ENCODE measurements at places on chromosomes 13 and 19.

DNA sequence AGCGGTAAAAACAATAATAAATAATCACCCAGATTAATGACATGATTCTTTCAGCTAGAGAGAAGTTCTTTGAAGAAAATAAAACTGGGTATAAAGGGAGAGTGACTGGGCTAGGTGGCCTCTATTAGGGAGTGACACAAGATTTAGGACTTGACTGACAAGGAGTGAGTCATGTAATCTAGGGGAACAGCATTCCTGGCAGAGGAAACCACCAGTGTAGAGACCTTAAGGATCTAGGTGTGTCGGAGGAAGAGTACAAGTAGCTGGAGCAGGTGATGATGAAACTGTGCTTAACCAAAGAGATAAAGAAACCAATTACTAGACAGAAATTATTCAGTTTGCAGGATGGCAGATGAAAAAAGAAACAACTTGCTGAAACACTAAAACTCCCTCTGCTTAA lies 248.0 kb downstream of the RFC3 start:
- no peak for DNase-seq

- no peak for DNase-seq
These were observed 30.2 kb downstream of the MEIS3 start for GRCh38 chr19:47389150-47389556.

DNA sequence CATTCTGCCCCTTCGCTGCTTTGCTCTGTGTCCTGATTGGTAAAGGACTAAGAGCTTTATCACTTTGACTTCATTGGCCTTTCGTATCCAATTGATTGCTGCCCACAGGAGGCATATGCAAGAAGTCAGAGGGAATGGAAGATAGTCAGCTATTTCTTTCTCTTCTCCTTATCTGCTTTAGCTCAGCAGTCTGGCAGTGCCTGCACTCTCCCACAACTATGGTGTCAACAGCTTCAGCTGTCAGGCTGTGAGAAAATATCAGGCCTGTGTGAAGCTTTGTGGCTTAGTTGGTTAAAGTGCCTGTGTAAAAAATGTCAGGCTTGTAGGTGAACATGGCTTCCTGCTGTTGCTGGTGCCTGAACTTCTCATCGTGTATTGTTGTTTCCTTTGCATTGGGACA lies 243.0 kb downstream of the PCDH17 start:
- no peak for DNase-seq

- no peak for DNase-seq
These were observed 284.3 kb downstream of the MTUS2 start for GRCh38 chr13:29104461-29104860.

DNA sequence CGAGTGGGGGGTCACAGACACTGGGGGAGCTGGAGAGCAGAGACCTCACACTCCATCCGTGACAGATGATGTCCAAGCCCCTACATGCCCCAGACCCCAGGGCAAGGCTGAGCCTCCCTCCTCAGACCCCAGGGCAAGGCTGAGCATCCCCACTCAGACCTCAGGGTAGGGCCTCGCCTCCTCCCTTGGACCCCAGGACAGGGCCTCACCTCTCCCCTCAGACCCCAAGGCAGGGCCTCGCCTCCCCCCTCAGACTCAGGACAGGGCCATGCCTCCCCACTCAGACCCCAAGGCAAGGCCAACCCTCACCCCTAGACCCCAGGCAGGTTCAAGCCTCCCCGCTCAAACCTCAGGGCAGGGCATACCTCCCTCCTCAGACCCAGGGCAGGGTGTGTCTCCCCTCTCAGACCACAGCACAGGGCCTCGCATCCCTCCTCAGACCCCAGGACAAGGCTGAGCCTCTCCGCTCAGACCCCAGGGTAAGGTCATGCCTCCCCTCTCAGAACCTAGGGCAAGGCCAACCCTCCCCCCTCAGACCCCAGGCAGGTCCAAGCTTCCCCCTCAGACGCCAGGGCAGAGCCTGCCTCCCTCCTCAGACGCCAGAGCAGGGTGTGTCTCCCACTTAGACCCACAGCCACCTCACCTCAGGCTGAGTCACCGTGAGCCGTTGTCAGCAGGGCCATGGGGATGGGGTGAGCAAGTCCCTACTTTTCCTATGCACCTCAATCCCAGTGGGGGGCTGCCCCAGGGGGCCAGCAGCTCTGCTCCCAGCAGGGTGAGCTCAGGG lies 1.7 kb upstream of the S1PR4 start:
- DNase-seq: no peak

DNA sequence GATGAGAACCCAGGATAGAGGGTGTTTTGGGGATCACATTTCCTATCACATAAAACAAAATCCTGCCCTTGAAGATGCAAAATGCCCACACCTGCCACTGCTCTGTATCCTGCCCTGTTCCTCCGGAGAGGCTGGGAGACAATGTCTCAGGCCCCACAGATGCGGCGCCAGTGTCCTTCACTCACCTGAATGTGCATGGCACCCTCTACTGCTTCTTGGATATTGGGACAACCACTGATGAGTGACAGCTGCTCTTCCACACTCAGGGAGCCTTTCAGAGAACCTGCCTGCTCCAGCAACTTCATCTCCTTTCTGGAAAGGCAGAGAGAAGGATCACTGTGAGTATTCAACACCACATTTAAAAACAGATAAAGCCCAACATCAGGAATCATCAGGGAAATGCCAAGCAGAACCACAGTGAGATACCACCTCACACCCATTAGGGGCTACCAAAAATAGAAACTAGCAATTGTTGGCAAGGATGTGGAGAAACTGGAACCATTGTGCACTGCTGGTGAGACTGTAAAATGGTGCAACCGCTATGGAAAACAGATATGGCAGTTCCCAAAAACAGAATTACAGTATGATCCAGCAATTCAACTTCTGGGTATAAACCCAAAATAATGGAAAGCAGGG lies 36.4 kb downstream of the CRYL1 start:
- DNase-seq: no peak

DNA sequence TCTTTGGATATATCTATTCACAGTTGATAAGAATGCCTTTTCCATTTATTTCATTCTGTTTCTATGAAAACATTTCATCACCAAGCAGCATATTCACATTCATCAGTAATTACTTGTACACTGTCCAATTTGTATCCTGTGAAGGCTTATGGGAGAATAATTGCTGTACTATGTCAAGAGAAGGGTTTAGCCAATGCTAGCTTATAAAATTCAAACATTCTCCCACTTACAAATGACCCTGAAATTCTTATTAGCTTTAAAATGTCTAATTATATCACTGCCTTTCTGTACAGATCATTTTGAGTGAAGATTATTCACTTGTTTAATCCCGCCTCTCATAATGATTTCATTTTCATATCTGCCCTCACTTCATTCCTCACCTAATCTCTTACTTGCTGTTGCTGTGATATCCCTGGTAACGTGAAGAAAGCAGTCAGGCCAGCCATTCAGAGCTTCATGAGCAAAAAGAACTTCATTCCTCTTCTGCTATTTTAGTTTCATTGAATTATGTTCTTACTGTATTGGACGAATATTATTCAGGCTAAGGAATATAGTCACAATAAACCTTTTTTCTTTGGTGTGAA lies 778.7 kb downstream of the OLFM4 start:
- DNase-seq: no peak

DNA sequence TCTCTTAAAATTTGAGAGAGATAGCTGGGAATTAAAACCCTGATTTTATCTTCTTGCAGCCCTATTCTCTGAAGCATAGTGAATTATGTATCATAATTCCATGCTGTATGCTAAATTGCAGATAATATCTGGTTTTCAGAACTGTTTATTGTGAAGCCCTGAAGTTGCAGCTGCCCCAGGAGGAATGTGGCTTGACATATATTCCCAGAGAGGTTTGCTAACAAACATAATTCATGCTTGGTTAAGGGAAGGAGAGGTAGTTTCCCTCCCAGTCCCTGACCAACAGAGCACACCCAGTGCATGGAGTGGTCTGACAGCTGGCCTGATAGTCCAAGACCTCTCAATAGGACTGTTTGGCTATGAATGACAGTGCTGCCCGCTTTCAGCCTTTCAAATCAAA lies 500.6 kb upstream of the MIR17HG start:
- DNase-seq: no peak

DNA sequence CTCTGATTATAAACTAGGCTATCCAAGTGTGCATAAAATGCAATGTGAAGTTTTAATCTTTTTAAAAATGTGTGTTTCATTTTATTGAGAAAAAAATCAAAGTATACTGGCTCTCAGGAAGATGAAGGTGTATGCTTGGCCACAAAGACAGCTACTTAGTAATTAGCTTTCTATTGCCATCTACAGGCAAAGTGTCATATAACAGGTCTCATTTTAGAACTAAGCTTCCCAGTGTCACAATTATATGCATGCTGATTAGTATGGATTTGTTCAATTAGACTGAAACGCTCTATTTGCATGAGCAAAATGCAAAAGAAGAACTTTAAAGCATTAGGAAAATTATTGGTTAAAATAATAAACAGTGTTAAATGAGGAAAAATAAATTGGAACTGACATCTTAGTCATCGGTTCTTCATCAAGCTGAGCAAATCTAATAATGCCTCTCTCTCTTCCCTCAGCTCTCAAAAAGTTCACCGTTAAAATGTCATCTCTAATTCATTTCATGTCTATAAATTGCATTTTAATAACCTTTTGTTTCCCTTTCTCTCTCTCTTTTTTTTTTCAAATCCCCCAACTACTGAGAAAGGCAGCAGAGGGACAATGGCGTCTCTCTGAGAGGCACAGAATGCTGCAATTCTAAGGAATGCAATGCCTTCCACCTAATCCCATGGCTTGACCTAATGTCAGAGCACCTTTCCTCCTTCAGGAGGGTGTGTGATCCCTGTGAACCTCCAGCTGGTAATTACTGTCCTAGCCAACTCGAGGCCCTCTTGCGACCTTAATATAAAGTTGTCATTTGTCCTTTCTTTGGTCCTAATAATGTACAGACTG lies 313.1 kb upstream of the MAB21L1 start:
- DNase-seq: no peak

DNA sequence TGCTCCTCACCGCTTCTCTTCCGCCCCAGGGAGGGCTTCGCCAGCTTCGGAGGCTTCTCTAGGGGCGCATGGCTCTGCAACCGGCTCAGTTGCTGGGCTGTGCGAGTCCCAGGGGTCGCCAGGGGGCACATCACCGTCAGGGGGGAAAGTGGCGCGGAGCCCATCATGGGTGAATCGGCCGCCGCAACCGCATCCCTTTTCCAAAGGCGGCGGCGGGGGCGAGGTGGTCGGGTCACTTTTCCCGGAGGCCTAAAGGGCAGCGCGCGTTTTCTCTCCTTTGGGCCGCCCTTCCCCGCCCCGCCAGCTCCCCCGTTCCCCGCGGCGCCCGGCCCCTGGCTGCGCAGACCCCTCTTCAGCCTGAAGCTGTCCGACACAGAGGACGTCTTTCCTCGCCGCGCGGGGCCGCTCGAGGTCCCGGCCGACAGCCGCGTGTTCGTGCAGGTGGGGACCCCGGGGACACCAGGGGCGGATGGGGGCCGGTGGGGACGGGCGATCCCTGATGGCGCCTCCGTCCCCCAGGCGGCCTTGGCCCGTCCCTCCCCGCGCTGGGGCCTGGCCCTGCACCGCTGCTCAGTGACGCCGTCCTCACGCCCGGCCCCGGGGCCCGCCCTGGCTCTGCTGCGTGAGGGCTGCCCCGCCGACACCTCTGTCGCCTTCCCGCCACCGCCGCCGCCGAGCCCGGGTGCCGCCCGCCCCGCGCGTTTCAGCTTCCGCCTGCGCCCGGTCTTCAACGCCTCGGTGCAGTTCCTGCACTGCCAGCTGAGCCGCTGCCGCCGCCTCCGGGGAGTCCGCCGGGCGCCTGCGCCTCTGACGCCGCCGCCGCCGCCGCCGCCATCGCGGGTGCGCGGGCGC lies 1.7 kb downstream of the TGFBR3L start:
- DNase-seq: no peak

- peak; percentile 89 for DNase-seq
These were observed 8.1 kb upstream of the FXYD3 start for GRCh38 chr19:35107545-35107944.

DNA sequence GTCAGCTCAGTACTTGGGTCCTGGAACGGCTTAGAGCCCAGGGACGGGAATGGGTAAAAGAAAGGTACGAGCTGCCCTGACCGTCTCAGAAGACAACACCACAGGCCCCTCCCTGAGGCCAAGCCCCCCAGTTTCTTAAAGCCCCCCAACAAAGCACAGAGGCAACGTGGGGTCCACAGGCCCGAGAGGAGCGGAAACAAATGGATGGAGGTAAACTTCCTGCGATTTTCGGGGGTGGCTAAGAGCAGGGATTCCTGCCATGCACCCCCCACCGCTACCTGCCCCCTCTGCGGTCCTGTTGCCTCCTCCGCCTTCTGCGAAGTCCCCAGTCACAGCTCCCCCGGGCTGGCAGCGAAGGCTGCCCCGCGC lies 48.2 kb downstream of the PTPRS start:
- no peak for DNase-seq

DNA sequence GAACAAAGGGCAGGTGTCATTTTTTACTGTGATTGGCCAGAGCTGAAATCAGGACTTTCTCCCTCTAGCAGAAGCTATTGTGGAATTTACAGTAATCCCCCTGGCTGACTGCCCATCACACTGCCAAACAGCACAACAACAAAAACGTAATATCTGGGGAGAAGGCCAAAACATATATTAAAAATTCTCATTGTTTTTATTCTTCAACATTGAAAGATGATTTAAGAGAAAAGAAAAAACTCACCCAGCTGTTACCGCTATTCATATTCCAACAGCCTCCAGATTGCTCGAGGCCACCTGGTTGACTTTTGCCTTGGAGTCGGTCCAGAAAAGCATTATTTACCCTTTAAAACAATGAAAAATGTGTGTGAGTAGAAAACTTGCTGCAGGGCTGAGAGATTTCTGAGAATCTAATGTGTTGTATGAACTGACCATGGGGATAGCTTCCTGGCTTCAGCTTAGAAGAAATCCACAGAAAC lies 97.2 kb downstream of the EPSTI1 start:
- DNase-seq: no peak

- DNase-seq: no peak
These were observed 4.8 kb upstream of the LAMP1 start for GRCh38 chr13:113292021-113292862.

GRCh38 chr13:42412812-42413483 lies 141.0 kb downstream of the AKAP11 start:
- DNase-seq: no peak

- DNase-seq: no peak
These were observed 9.0 kb upstream of the STRN4 start for GRCh38 chr19:46755077-46755852.

DNA sequence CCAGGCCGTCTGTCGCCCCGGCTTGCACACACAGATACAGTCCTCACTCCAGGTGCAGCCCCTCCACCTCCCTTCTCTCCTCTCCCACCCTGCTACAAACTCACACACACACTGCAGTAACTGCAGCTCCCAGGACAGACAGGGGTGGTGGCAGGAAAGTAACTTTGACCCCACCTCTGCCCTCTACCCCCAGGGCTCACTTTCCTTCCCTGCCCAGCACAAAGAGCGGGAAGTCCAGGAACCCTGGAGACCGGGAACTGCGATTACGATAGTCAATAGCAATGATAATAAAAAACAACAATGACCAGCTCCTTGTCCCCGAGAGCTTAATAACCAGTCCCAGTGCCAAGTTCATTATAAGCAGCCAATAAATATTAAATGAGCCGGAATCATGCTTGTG lies at the start of gene CEACAM20:
Gene CEACAM20 (minus strand): TSS at position 140 of the 400 bp plus-strand sequence. CDS start 166 bp downstream, outside the sequence.
- no peak for DNase-seq

GRCh38 chr19:47391510-47392223 lies 27.7 kb downstream of the MEIS3 start:
- DNase-seq: peak; percentile 37
